ENCODE measurements at places on chromosomes 7 and 10. TPM values are rescaled to one million over a fixed set of nuclear protein-coding genes. Genes with fewer than 3 reads are reported as not detected.

RRP12 gene
- total RNA-seq: 13.1 TPM

DGKB gene
- not detected for total RNA-seq

OR6V1 gene
- not detected for total RNA-seq

CCDC146 gene
- total RNA-seq: 1.1 TPM

ECHDC3 gene
- total RNA-seq: 24.9 TPM

NRCAM gene
- 26.5 TPM for total RNA-seq

NUDT1 gene
- 17.8 TPM for total RNA-seq

TDRD1 gene
- total RNA-seq: 1.7 TPM

MLXIPL gene
- not detected for total RNA-seq

GJD4 gene
- total RNA-seq: not detected

GLI3 gene
- 12.9 TPM for total RNA-seq

AS3MT gene
- total RNA-seq: not detected

TYW1B gene
- 0.88 TPM for total RNA-seq

ACTL6B gene
- not detected for total RNA-seq

CYP3A4 gene
- not detected for total RNA-seq

ADAP1 gene
- 1.2 TPM for total RNA-seq

CADPS2 gene
- 14.7 TPM for total RNA-seq

CYP17A1 gene
- not detected for total RNA-seq

CDC14C gene
- total RNA-seq: not detected

TYSND1 gene
- 17.1 TPM for total RNA-seq

TMEM176A gene
- total RNA-seq: 0.54 TPM

PHYHIPL gene
- not detected for total RNA-seq

All from cardiac ventricle fibroblast (primary cell).